ENCODE measurements at places on chromosomes 2 and 18.
A peak's percentile ranks its signal among the peaks of the same experiment; 100 is the strongest.

DNA sequence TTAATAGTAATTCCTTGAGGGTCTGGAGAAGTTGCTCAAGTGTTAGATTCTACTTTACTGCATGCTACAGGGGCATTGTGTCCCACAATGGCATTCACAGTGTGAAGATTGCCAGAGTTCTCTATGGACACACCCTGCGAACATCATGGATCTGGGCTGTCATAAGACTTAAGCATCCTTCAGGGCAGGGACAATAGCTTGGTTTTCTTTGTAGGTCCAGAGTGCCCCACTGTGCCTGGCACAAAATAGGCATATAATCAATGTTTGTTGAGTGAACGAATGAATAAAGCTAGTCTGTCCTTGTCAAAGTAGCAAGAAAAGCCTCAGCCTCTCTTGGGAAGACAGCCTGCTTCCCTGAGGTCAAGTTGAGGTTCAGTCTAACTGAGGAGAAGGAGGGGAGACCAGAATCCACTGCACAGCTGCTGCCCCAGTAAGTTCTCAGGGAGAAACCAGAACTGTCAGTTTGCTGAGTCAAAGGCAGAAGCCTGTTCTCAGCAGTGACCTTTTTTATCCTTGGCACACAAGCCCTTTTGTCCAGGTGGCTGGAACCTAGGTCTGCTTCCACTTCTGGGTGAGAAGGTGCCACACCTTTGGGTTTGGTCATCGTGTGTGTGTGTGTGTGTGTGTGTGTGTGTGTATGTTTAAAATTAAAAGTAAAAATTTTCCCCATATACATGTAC lies 15.0 kb downstream of the INPP4A start:
- no peak for DNase-seq

DNA sequence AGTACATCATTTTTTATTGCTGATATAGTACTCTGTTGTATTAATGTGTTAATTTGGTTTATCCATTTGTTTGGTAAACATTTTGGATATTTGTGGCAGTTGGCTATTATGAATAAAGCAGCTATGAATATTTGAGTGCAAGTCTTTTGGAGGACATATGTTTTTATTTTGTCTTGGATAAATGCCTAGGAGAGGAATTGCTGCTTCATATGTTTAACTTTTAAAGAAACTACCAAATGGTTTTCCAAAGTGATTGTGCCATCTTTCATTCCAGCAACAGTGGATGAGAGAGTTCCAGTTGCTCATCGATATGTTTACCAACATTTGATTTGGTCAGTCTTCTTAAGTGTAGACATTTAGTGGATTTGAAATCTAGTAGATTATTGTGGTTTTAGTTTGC lies 51.8 kb downstream of the MERTK start:
- DNase-seq: no peak

- DNase-seq: no peak
Observed at GRCh38 chr2:40797120-40797519, 345.2 kb upstream of the SLC8A1 start.

- DNase-seq: peak; percentile 13
Observed at GRCh38 chr2:11865378-11865777, 118.9 kb downstream of the LPIN1 start.

DNA sequence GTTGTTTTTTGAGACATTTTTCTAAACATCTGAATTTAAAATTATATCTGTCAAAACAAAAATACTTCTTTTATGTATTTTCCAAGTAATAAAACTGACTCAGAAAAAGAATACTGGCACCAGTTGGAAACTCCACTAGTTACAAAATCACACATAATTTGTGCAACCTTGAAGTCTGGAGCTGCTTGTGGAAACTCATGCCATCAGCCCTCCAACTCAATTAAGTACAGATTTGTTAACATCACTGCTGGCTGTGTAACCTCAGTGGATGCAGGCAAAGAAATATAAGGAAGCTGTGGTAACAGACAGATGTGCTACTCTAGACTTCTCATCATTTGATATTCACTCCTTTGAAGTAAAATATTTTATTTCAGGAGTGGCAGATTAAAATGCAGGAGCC lies 30.0 kb upstream of the RAPH1 start:
- DNase-seq: no peak

GRCh38 chr18:79361766-79362522 lies 33.8 kb upstream of the NFATC1 start:
- no peak for DNase-seq

DNA sequence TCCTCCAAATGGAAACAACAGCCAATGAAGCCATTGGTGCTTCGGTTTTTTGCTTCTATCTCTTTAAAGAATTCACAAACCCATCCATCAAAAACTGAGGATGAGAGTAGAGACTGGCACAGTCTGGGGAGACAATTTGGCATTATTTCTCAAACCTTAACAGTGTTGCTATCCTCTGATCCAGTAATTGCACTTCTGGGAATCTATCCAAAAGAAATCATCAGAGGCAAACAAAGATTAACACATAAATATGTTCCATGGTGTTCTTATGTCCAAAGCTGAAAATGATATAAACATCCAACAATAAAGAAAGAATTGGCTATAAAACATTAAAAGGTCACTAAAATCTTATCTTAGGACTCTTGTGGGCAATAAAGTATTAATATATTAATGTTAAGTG lies 35.1 kb downstream of the REEP1 start:
- no peak for DNase-seq

GRCh38 chr2:46394649-46395510 lies 84.5 kb upstream of the TMEM247 start:
- DNase-seq: no peak

GRCh38 chr18:36191286-36191685 lies 4.0 kb downstream of the MOCOS start:
- no peak for DNase-seq

DNA sequence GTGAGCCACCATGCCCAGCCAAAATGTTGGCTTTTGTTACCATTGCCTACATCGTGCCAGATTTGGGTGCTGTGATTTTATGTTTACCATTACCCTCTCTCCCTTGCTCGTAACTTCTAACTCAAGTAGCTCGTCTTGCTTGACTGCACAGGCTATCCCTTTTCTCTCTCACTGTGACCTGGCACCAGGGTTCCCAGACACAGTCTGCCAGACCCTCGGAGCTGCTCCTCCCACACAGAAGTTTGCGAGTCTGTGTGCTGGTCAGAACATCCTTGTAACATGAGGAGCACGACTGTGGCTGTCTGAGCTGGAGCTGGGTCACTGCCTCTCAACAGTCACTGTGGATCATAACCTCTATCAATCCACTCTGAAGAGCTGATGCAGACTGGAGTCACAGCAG lies 152.5 kb upstream of the ACKR3 start:
- no peak for DNase-seq

Measured in activated naive CD4-positive, alpha-beta T cell treated with Interleukin-2 at 50 U/mL for 16 hours (primary cell).